Cardiac muscle cell (in vitro differentiated cells and primary cell): ENCODE measurements at places on chromosomes 1 and 21.

- DNase-seq, result no peak
Observed at GRCh38 chr1:4485398-4485797, 169.0 kb upstream of the AJAP1 start.

DNA sequence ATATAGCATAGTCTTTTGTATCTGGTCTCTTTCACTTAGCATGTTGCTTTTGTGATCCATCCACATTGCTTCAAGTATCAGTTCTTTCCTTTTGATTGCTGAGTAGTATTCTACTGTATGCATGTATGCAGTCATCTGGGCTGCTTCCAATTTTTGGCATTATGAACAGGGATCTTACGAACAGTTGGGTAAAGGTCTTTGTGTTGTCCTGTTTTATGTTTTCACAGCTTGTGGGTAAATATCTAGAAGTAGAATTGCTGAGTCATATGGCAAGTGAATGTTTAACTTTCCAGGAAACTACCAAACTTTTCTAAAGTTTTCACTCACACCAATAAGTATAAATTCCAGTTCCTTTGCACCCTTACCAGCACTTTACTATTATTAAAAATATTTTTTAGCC is 60.9 kb downstream of the LHX4 start:
- peak; percentile 35 for DNase-seq

- no peak for DNase-seq
Observed at GRCh38 chr21:26115899-26116298, 54.7 kb downstream of the APP start.

GRCh38 chr1:203422116-203422515 is 53.5 kb upstream of the PRELP start:
- DNase-seq, result no peak

GRCh38 chr21:36385233-36386030 is at the start of gene CHAF1B:
CHAF1B (plus strand) TSS chr21:36385392; CDS start chr21:36386137, 745 bp downstream.
- DNase-seq, result peak; percentile 80
